ENCODE measurements at places on chromosomes 2 and 18.

DNA sequence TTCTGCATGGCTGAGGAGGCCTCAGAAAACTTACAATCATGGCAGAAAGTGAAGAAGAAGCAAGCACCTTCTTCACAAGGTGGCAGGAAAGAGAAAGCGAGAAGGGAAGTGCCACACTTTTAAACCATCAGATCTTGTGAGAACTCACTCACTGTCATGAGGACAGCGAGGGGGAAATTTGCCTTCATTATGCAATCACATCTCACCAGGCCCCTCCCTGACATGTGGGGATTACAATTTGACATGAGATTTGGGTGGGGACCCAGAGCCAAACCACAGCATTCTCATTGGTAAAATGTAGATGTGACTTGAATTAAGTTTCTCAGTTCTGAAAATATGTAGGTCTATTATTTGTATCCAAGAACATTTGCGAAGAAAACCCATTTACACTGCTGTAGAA, 854.8 kb downstream of the EPHA4 start:
- no peak for DNase-seq

DNA sequence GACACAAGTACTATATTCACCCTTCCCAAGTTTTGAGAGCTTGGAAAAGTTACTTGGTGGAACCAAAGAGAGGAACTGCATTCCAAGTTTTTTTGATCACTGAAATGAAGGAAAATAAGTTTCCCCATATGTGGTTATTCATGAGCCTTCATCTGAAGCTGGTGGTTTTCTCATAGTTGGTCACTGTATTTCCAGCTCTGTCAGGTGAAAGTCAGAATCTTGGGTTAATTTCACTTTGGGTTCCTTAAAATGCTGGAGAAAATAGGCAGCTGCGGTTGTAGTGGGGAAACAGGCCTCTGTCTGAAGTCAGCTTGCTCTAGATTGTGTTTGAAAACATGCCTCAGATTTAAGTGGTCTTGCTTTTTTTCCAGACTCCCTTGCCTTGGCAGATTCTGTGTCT, 200.5 kb downstream of the HRH4 start:
- no peak for DNase-seq

- no peak for DNase-seq
Measured at GRCh38 chr2:236870370-236870769, 215.3 kb upstream of the COPS8 start.

DNA sequence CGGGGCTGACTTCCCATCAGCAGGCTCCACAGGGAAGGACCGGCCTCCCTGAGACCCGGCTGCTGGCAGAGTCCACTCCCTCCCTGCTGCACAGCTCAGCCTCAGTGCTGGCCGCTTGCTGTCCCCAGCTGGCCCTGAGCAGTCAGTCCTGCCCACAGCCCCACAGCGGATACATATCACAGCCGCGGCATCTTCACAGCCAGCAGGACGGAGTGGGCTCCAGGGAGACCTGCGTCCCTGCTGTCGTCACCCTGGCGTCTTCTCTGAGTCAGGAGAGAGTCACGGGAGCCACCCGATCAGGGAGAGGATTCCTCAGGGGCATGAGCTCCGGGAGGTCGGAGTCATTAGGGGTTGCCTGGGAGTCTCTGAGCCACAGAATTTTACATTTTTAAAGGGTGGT, 13.1 kb upstream of the SNTG2 start:
- DNase-seq = no peak

GRCh38 chr2:25376750-25377621, 35.3 kb upstream of the DNMT3A start:
- DNase-seq = peak; percentile 94

DNA sequence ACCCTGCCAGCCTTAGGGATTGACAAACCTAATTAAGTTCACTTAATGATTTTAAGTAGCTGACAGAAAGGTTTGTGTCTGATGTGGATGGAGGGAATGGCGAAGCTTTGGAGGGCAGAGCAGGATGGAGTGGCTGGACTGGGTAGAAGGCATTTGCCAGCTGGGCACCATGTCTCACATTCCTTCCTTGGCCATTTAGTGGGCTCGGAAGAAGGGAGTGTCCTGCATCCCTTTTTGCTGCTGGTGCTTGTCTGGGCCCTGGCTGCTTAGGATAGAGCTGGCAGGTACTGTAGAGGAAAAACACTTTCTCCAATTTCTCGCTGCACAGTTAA, 166.7 kb downstream of the CLIP4 start:
- DNase-seq = no peak

DNA sequence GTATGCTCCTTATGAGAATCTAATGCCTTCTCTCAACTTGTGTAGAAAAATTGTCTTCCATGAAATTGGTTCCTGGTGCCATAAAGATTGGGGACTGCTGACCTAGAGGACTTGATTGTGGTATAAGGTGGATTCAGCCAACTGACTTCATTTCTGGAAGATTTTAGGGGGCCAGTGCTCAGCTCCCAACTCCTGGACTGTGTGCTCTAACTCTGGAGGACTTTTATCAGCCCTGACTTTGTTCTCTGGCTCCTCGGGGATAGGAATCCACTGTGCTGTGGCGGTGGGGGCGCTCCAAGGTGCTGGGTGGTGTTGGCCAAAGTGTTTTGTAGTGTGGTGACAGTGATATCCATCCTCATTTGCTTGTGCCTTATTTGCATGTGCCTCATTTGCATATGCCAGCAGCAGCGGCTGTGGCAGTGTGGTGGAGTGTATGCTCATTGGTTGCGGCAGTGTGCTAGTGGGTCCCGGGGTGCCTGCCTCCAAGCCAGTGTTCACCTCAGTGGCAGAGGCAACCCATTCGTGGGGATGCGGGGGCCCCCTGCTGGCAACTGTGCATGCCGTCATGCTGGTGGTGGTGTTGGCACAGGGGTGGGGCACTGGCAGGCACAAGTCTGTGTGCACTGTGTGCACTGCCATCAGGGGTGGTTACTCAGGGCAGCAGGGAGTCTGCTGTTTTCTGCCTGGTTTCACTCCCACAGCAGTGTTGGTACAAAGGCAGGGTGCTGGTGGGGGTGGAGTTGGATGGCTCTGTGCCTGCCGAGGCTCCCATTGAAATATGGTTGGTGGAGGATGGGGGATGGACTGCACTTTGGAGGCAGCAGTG, 19.6 kb downstream of the EHBP1 start:
- no peak for DNase-seq

DNA sequence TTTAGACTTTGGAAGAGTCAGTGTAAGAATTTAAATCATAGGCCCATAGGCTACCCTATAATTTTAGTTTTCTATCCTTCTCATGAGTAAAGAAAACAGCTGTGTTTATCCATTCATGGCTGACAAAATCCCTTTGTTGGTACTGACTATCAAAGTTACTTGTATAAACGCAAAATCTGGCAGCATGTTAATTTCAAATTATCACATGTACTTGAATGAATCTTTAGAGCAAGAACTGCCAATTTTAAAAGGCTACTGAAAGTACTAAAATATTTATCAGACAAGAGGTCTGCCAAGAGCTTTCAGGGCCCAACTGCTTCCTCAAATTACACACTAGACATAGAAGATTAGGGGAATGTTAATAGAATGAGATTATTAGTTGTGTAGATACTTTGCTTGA, 66.6 kb downstream of the MYL12B start:
- peak; percentile 59 for DNase-seq

- DNase-seq = no peak
Measured at GRCh38 chr2:101909760-101910159, 82.0 kb upstream of the IL1R2 start.

DNA sequence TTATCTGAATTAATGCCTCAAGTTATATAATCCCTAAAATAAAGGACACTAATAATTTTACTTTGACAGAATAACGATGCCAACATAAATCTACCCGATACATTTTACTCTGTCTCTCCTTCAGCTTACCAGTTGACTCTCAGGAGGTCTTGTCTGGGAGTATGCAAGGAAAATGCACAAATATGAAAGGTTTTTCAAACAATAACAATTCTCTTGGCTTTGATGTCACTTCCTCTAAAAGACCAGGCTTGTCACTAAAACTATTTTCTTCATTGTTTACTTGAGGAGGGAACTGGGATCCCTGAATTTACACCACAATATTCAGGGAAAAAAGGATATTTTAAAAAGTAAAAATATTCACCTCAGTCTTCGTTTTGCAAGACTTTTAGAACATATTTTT, 97.2 kb downstream of the SOS1 start:
- DNase-seq = no peak

DNA sequence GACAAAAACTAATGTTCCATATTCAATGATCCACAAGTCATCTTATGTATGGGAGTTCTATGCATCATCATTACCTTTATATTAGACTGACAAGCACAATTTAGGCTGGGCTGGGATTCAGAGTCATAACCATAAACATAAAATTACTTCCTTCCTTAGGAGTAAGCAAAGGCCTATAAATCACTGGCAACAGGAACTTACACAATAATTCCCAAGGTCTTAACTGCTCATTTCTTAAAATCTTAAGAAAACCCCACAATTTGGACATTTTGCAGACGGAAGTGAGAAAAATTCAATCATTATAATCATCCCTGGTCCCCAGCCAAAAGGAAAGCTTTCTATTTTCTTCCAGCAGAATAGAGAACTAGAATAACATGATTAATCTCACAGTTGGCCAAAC, 232.3 kb downstream of the DYM start:
- DNase-seq = no peak
